ENCODE measurements at places on chromosomes 3 and 15. TPM values are rescaled to one million over a fixed set of nuclear protein-coding genes. Genes with fewer than 3 reads are reported as not detected.
A peak's percentile ranks its signal among the peaks of the same experiment; 100 is the strongest.

DNA sequence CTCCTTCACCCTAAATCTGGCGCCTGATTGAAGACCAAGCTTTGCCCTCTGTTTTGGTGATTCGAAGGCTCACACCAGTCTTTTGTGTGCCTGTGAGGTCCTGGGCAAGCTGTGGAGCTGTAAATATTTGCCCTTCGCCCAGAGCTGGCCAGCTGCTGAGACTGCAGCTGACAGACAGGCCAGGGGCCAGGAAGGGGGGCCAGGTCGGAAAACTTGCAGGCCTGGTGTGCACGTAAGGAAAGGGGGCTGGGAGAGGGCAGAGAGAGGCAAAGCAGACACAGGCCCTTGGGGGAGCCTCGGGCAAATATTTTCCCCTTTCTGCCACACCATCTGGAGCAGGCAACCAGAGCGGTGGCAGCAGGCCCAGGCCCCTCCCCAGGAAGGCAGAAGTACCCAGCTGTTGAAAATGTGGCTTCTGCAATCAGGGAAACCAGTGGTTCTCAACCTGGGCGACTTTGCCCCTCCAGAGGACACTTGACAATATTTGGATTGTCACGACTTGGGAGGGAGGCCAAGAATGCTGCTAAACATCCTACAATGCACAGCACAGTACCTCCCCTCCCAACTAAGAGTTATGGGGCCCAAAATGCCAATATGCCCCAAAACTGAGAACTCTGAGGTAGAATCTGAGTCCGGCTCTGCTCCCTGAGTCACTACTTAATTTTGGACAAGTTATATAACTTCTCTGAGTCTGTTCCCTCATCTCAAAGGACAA lies 2.5 kb downstream of the PDZRN3 start:
- DNase-seq: no peak

DNA sequence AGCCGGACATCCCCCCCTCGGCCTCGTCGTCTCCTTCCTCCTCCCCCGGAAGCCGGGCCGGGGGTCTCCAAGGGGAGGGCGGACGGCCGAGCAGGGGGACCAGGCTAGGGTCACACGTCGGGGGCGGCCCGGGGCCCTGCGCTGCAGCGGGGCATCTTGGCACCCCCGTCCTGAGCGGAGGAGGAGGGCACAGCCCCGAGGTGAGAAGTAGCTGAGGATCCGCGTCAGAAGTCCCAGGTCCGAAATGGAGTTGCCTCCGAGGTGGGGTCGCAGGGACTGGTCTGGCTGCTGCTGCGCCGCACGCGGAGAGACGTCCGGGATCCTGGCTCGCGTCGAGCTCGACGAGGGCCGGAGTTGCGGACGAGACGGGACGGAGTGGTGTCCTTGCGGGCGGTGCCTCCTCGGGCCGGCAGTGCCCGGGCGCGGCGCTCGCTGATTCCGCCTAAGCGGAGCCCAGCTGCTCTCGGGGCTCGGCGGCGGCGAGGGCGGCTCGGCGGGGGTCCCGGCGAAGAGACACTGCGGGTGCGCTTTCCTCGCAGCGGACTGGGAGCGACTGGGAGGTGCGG lies at the start of gene ADCY5:
Gene ADCY5 (minus strand): TSS at position 555 of the 566 bp plus-strand sequence. CDS start 545 bp downstream, at position 10.
- DNase-seq: no peak

DNA sequence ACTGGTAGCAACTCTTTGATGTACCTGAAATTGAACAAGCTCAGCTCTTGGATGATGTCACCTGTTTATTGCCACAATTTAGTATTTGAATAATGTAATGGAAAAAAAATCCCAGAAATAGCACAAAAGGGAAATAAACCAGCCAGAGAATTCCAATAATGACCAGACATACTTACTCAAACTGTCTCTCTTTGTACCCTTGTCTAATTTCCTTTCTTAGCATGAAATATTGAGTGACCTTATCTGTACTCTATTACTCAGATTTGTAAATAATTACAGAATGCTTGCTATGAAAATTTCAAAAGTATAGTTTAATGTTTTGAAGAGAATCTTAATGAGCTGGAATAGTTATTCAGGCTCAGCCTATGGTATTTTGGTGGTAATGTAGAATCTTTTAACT lies 555.4 kb upstream of the SGO1 start:
- DNase-seq: no peak

DNA sequence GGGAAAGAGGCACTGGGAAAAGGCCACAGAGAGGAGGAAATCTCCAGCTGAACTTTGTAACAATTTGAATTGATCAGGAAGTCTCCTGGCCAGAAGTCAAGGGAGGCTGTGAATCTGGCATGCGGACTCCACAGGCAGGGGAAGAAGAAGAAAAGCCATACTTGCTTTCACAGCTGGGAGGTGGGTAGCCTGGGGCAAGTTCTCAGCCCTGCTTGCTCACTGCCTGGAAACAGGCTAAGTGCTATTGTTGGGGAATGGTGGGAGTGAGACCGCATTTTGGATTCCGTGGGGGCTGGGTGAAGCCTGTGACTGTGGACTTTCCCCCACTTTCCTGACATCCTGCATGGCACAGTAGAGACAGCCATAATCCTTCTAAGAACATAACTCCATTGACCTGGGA lies 168.8 kb upstream of the CD96 start:
- DNase-seq: no peak

GRCh38 chr3:14266361-14266760 lies 87.7 kb downstream of the LSM3 start:
- no peak for DNase-seq

GRCh38 chr3:196007744-196008335 lies 74.0 kb downstream of the TFRC start:
- DNase-seq: no peak

GRCh38 chr15:89917442-89918101 lies 4.8 kb upstream of the ARPIN start:
- no peak for DNase-seq

GRCh38 chr15:64673866-64674265 lies 101.5 kb downstream of the RBPMS2 start:
- DNase-seq: no peak

GRCh38 chr3:11641683-11642430 lies 1.9 kb downstream of the VGLL4 start:
- no peak for DNase-seq

- DNase-seq: peak; percentile 93
Observed at GRCh38 chr15:70014860-70015490, 82.7 kb downstream of the TLE3 start.

DNA sequence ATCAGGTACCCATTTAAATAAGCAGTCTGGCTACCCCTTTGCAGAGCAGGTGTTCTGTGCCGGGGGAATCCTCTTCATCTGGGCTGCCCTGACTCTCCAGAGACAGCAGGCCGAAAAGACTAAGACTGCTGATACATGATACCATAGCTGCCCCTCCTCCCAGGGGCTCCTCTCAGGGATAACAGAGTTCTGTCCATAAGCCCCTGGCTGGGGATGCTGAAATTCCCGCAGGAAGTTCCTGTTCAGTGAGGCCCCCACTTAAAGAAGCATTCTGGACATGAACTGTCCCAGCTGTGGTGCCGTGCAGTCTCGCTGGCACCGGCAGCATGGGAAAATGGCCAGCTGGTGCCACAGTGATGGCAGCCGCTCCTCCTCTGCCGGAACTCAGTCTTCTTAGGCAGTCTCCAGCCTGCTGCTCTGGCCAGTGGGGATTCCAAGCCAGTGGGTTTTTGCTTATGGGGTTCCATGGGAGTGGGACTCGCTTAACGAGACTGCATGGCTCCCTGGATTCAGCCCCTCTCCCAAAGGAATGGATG lies 1026.2 kb downstream of the NAALADL2 start:
- DNase-seq: no peak

GRCh38 chr3:168088106-168088720 lies 7.5 kb downstream of the GOLIM4 start:
- peak; percentile 35 for DNase-seq

Gene WNT5A
- 0.20 TPM for polyA plus RNA-seq

Gene RTP4
- polyA plus RNA-seq: 3.9 TPM

Gene RASGRP1
- polyA plus RNA-seq: 3.9 TPM

Gene GCNT3
- not detected for polyA plus RNA-seq

Gene IL20RB
- polyA plus RNA-seq: 0.21 TPM

Gene PCSK6
- 0.34 TPM for polyA plus RNA-seq

Gene CASR
- polyA plus RNA-seq: 0.05 TPM

Gene FRMD5
- polyA plus RNA-seq: 6.4 TPM
